ENCODE measurements at places on chromosomes 1 and 21. TPM values are rescaled to one million over a fixed set of nuclear protein-coding genes. Genes with fewer than 3 reads are reported as not detected.

The S100A3 gene
- not detected for total RNA-seq

The TMEM59 gene
- 557 TPM for total RNA-seq

The UTS2 gene
- total RNA-seq, result 0.17 TPM

The GNAT2 gene
- total RNA-seq, result not detected

The CHIA gene
- not detected for total RNA-seq

- DNase-seq, result no peak
Measured at GRCh38 chr21:29601047-29601446, 302.3 kb downstream of the BACH1 start.

DNA sequence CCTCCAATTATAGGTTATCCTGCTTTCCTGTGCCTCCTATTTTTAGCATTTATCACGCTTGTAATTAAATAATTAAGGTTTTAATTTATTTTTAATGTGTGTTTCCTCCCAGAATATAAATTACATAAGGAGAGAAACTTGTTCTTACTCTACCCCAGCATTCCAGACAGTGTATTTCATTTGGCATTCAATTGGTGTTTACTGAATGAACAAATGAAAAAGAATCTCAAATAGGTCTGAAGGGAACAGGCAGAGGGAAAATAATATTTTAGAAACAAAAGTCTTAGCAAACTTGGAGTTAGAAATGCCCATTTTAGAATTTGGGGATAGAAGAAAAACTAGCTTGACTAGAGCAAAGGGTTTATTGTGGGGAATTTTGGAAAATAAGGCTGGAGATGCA, 9.9 kb upstream of the RSRP1 start:
- no peak for DNase-seq

GRCh38 chr1:246572785-246573184, 6.5 kb downstream of the CNST start:
- DNase-seq, result no peak

DNA sequence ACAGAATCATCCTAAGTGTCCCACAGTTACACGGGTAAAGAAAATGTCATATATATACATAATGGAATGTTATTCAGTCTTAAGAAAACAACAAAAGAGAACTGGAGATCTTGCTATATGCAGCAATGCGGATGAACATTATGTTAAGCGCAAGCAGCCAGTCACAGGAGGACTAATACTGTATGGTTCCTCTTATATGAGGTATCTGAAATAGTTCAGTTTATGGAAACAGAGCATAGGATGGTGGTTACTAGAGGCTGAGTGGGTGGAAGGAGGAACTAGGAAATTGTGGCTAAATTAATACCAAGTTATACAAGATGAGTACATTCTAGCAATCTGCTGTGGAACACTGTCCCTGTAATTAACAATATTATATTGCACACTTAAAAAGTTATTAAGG, 834.3 kb downstream of the KCNT2 start:
- DNase-seq, result no peak

- DNase-seq, result no peak
Measured at GRCh38 chr21:25942135-25942534, 207.4 kb downstream of the GABPA start.

- no peak for DNase-seq
Measured at GRCh38 chr1:37197411-37197810, 163.1 kb upstream of the GRIK3 start.

Data from mucosa of descending colon (tissue), 3 donors.